ENCODE measurements at places on chromosomes 5 and 9.

DNA sequence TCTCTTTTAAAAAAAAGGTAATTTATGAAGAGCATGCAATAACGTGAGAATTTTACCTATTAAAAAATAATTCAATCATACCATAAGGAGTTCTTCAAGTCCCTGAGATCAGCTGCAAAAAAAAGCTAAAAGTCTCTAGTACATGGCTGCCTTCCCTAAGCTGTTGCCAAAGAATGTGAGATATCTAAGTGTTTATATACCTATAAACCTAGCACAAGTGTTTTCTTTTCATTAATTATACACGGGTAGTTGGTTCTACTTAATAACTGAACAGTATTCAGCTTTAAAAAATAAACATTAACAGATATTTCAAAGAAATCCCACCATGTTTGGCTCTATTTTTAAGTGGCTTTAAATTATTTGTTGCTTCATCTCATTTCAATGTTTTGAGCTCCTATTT is 25.9 kb downstream of the FNBP1 start:
- no peak for DNase-seq

DNA sequence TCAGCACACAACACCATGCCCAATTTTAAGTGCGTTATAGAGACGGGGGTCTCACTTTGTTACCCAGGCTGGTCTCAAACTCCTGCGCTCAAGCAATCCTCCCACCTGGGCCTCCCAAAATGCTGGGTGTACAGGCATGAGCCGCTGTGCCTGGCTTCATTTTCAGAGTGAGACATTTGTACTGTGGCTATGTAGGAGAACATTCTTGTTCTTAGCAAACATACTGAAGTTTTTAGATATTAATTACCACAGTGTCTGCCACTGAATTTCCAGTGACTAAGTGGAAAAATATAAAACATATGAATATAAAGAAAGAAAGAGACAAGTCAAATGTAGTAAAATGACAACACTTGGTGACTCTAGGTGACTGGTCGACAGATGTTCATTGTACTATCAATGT is 20.9 kb downstream of the BTNL9 start:
- DNase-seq, result no peak

GRCh38 chr9:129626625-129627284 is 792 bp downstream of the NTMT1 start:
- no peak for DNase-seq

GRCh38 chr5:79705632-79706031 is 16.0 kb downstream of the CMYA5 start:
- DNase-seq, result no peak

DNA sequence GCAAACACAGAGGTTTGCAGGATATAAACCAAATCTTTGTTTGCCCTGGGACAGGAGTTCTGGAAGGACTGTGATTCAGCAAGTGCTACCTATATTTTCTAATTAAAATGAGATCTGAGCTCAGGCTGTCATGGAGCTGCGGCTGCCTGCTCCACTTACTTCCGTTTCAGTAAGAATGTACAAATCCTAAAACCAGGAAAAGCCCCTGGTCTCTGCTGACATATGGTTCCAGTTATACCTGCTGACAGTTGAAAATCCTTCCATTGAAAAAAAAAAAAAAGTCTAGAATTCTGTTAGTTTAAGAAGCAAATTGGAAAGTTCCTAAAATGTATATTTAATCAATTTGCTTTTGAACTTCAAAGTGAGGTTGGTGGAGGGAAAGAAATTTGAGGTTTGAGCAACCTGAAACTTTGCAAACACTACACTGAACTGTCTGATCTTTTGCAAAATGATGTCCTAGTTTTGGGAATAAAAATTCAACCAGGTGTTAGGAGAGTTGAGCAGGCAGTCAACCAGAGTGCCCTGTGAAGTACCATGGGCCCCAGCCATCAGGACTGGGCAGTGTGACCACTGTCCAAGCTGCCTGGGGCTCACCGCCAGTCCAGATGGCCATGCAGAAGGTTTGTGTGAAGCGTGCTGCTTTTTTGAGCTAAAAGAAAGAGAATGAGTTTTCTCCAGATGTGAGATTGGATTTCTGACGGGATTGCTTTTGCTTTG is 50.6 kb downstream of the SHB start:
- no peak for DNase-seq

GRCh38 chr5:14672082-14672481 is 7.6 kb downstream of the OTULIN start:
- DNase-seq, result no peak

- DNase-seq, result no peak
Observed at GRCh38 chr5:43302481-43302880, 10.7 kb downstream of the HMGCS1 start.

DNA sequence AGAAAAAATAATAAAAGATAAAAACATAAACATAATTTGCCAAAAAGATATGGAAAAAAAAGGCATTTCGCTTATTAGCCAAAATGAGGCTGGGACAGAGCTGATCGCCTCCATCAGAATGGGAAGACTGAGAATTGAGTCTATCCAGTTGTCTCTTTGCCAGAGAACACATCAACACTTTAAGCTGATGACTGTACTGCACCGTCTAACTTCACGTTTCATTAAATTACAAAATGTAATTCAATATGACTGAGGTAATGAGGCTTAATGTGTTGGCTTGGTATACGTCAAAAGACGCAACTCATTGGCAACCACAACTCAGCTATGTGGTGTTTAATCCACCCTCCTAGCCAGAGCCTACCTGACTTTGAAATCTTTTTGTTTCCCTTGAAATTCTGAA is 462.7 kb upstream of the CD180 start:
- DNase-seq, result no peak

GRCh38 chr5:139155333-139155732 is 42.8 kb downstream of the SIL1 start:
- no peak for DNase-seq

DNA sequence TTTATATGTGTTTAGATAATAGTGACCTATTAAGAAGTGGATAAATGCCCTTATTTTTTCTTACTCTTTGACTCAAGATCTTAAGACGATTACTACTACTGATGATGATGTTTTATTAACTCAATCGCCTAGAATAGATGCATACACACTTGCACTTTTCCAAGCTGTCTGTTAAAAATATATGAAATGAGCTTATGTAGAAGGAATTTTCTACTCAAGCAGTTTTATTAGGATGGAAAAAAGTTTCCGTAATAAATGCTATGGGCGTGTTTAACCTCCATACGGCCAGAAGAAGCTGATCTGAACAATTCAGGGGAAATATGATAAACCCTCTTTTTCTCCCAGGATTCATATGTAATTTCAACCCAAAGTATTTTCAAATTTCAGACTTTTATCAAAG is 455.7 kb upstream of the MPDZ start:
- no peak for DNase-seq

DNA sequence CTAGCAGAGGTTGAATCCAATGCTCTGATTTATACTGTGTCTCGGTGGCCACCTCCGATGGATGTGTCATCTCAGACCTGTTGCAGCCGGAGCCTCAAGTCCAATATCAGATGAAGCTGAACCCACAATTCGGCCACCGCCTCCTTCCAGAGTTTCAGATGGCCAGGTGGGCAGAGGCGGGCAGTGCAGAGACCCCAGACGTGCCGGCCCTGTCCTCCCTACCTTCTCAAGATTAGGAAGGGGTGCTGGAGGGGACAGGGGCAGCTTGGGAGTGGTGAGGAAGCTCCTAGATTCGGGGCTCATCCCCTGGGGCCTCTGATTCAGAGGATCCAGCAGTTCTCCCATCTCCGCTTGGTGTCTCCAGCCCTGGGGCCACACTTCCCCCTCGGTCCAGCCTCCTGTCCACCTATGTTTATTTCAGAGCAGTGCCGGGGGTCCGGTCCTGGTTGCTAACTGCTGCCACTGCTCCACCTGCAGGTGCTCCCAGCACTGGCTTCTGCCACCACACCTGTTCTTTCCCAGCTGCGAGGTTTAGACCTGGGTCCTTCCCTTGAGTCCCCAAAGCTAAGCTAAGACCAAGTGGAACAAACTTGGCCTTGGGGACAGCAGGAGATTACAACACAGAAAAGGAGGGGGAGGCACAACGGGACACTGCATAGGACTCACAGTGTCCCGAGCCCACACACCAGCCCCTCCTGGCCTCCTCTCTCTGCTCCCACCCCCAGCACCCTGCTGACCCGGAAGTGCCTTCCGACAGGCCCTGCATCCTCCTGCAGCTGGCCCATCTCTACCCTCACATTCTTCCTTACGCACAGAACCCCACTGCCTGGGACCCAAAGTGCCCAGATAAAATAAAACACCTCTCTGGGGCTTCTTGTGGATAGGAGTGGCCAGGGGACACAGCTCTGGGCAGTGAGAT is 81.6 kb downstream of the NTNG2 start:
- no peak for DNase-seq

DNA sequence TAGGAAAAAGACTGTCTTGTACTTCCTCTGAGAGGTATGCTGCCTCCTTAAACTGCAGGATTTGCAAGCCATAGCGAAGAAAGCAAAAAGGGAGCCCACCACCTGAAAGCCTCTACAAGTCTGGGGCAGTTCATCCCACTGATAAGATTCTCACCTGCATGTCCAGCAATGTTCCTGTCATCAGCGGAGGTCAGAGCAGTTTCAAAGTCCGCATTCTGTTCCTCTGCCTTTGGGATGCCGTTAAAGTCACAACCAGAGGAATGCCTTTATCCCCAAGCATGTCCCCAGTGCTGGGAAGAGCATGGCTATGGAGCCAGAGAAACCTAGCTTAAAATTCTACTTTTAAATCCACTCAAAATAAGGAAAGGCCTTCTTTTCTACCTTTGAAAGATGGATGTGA is 220.5 kb downstream of the GLIS3 start:
- no peak for DNase-seq

DNA sequence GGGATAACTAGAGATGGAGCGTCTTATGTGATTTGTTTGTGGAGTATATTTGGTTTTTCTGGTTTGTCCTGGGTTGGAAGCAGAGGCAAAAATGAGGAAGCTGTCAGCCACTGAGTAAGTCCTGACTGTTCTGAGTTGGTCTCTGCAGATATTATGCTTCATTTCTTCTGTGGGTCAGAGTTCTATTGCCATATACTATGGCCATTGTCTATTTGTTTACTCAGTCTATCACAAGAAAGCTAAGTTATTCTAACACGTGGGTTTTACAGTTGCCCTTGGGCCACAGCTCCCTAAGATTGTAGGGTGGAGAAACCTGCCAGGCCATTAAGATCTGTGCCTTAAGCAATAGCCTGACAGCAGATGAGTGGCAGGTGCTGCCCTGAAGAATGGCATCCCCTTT is 3.0 kb upstream of the CTSV start:
- DNase-seq, result no peak

All from H1 (cell line).